SHP77 (cell line): ENCODE measurements at places on chromosomes 3 and 15.

DNA sequence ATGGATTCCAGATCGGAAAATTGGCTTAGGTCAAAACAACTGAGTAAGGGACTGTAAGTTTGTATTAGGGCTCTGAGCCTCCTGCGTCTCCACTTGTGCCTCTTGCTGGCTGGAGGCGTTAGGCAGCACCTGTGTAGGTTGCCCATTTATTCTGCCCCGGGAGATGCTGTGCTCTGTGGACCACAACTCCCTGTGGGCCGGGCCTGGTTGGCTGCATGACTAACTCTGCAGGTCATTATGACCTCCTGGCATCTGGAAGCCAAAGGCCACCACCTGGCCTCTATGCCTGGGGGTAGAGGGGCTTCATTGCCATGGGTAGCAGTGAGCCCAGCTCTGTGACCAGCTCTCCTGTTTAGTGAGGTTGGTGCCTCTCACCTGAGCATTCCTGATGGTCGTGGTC, 36.0 kb upstream of the BDH1 start:
- DNase-seq = no peak

- DNase-seq = peak; percentile 1
These were observed 553.1 kb upstream of the PPP2R3A start for GRCh38 chr3:135412475-135412874.

GRCh38 chr3:15896500-15896899, 98.7 kb upstream of the ANKRD28 start:
- no peak for DNase-seq

DNA sequence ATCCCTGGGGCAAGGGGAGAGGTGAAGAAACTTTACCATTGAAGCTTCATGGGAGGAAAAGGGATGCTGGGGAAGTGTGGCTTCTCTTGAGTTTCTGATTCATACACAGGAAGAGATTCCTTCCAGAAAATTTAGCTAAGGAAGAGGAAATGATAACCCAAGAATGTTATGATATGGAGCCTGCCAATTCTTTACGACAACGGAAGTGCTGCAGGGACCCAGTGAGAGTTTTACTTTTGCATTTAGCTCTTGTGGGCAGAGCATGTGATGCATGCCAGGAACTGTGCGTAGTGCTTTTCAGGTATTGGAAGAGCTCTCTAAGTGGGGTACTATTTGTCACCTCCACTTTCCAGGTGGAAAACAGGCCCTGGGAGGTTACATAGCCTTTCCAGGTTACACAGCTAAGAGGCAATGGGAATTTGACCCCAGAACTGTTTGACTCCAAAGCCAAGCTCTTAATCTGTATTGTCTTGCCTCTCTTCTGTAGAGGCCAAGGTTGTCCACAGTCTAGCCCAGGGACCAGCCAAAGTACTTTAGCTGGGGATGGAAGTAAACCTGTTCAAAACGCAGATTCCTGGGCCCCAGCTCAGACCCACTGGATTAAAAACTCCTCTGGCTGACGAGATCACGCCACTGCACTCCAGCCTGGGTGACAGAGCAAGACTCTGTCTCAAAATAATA, 23.0 kb downstream of the CMTM7 start:
- no peak for DNase-seq

DNA sequence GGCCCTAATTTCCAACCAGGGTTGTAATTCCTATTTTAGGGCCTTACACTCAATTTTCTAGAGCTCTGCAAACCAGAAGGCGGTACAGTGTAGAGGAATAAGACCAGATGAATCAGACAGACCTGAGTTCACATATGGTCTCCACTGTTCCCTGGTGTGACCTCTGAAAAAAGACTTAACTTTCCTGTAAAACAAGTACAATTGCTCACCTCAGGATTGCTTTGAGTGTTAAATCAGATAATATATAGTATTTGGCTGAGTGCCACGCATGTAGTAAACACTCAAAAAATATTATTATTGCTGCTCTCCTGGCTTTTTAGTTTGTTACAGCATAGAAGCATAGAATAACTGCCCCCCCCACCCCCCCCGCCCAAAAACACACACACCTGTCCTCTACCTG, 51.0 kb upstream of the STT3B start:
- DNase-seq = no peak

- no peak for DNase-seq
These were observed 39.9 kb upstream of the TNFSF10 start for GRCh38 chr3:172562871-172563865.

DNA sequence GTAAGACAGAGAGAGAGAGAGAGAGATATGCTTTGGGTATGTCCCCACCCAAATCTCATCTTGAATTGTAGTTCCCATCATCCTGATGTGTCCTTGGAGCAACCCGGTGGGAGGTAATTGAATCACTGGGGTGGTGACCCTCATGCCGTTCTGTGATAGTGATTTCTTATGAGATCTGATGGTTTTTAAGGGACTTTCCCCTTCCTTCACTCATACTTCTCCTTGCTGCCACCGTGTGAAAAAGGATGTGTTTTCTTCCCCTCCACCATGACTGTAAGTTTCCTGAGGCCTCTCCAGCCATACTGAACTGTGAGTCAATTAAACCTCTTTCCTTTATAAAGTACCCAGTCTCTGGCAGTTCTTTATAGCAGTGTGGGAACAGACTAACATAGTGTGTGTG, 60.3 kb downstream of the EOMES start:
- no peak for DNase-seq

GRCh38 chr3:52507359-52507758, 12.2 kb downstream of the STAB1 start:
- DNase-seq = no peak

- no peak for DNase-seq
These were observed 111.2 kb upstream of the STT3B start for GRCh38 chr3:31421314-31422048.

- DNase-seq = no peak
These were observed 199.4 kb upstream of the THBS1 start for GRCh38 chr15:39381517-39381916.

- DNase-seq = peak; percentile 35
These were observed 175.7 kb upstream of the KBTBD8 start for GRCh38 chr3:66822186-66823008.

DNA sequence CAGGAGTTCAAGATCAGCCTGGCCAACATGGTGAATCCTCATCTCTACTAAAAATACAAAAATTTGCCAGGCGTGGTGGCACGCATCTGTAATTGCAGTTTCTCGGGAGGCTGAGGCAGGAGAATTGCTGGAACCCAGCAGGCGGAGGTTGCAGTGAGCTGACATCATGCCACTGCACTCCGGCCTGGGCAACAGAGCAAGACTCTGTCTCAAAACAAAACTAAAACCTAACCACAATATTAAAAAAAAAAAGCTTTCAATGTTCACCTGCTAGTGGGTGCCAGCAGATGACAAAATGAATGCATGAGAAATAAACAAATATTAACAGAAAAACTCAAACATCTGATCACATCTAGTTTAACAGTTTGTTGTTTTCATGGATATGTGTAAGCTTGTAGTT, 9.0 kb downstream of the SLC24A1 start:
- DNase-seq = no peak

GRCh38 chr3:183349421-183350157, 78.8 kb downstream of the MCF2L2 start:
- DNase-seq = no peak

DNA sequence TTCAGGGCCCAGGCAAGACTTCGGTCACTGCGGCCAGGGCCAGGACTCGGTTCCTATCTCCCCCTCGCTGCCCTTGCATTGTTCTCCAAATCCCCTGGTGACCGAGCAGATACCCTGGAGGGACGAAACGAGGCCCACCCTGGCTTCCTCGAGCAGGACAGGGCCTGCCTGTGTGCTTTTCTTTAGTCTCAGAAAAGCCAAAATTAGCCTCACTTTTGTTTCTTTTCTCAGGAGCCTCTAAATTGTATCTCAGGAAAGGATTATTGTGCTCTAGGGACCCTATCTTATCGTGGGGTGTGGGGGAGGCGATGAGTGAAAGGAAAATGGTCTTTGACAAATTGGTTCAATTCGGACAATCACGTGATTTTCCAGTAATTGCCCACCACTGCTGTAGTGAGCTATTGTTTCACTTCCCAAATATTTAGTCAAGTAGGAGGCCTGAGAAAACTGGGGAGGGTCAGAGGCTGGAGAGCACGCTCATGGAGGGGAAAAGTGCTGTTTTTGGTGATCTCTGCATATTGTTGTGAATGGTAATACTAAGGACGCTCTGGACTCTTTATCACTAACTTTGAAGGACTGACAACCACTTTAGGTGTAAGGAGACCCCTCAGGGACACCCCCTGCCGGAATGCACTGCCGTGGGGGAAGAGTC, 61.6 kb downstream of the TMEM44 start:
- no peak for DNase-seq
